ENCODE measurements at places on chromosomes 5 and 9.

DNA sequence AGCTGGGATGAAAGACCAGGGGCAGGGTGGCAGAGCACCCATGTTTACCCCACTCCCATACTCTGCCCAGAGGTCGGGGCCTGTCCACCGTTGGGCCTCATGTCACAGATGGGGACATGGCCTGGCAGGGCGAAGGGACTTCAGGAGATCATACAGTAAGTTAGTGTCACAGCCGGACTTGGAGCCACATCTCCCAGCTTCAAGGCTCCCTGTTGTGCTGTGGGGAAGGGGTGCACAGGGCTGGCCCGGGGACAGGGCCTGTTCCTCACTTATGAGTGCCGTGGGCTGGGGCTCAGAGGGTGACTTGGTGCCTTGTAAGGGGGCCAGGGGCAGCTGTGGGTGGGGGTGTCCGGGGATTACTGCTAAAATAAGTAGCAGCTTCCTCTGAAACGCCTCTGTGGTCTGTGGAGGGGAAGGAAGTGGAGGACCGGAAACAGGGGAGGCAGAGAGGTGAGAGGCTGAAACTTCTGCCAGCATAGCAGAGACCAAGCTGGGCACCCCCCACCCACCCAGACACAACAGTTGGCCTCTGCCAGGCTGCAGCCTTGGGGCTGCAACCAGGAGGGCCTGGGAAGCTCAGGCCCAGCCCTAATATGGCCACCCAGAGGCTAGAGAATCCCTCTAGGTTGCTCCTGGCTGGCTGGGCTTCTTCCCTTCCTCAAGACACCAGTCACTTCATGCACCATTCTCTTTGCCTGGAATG is 41.1 kb upstream of the NEK6 start:
- DNase-seq, result peak; percentile 86

GRCh38 chr5:135578685-135579341 is at the start of gene CXCL14:
Gene CXCL14, minus strand, starts transcription at chr5:135578991. Its CDS starts 213 bp downstream, at chr5:135578778.
- DNase-seq, result no peak

DNA sequence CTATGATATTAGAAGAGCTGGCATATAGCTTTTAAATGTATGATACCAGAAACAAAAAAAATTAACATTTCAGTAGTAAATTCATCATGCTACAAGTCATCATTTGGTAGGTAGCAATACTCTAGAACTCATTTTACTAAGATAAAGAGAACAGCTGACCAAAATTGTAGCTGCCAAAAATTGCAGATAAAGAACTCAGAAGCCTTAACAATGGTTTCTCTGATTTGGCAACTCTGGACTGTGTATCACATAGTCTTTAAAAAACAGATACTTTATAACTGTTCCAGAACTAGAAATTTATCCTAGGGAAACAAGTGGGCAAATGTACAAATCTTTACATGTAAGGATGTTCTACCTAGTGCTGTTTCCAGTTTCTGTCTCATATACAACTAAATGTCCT is 33.9 kb downstream of the ZFR start:
- no peak for DNase-seq

- no peak for DNase-seq
These were observed 28.0 kb upstream of the DMRT3 start for GRCh38 chr9:948497-948896.

- no peak for DNase-seq
These were observed 32.2 kb upstream of the PSD2 start for GRCh38 chr5:139763280-139763929.

GRCh38 chr9:107650321-107650720 is 160.8 kb upstream of the KLF4 start:
- no peak for DNase-seq

DNA sequence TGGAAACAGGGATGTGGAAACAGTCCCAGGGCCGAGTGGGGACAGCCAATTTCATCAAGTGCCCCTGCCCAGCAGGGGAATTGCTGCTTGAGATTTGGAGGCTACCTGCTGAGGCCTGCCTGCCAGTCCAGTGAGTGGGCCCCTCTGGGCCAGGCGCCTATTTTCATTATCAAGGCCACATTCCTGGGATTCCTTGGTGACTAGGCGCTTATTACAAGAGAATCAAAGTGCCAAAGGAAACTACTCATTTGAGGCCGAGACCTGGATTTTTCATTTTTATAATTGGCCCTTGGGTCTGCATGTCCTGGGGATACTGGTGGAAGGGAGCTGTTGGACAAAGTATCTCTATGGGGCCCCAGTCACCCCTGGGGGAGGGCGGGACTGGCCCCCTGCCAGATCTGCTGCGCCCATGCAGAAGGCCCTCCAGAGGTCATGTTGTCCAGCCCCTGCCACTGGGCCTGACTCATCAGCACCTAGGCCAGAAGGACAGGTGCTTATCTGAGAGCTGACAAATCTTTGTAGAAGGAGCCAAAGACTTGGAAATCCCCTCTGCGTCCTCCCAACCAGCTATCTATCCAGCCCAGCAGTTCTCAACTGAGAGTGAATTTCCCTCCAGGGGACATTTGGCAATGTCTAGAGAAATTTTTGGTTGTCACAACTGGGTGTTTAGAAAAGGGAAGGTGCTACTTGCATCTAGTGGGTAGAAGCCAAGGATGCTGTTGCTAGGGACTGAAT is 45.6 kb downstream of the FOXI1 start:
- no peak for DNase-seq

DNA sequence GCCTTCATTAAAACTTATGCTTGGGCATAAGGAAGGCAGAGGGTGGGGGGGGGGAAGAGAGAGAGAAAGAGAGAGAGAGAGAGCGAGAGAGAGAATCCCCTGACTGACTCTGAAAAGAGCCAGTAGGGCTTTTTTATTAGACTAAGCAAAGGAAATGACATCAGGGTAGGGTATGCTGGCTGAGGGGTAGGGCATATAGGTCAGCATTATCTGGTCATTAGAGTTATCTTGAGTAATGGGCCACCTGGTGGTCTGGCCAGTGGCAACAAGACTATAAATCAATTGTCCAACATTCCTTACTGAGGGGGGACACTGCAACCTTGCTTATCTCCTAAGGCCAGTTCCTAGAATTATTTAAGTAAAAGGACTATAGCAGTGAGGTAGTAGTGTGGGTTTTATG is 67.2 kb downstream of the TSSK1B start:
- no peak for DNase-seq

- no peak for DNase-seq
These were observed 7.4 kb downstream of the KLF9 start for GRCh38 chr9:70407081-70407503.

GRCh38 chr9:106423575-106423974 is 439.4 kb upstream of the ZNF462 start:
- no peak for DNase-seq

- DNase-seq, result no peak
These were observed 50.0 kb upstream of the ADAMTSL1 start for GRCh38 chr9:18423791-18424531.

- no peak for DNase-seq
These were observed 7.4 kb downstream of the LRRC14B start for GRCh38 chr5:198516-199196.

- DNase-seq, result no peak
These were observed 781 bp downstream of the NRG2 start for GRCh38 chr5:140042393-140042642.

DNA sequence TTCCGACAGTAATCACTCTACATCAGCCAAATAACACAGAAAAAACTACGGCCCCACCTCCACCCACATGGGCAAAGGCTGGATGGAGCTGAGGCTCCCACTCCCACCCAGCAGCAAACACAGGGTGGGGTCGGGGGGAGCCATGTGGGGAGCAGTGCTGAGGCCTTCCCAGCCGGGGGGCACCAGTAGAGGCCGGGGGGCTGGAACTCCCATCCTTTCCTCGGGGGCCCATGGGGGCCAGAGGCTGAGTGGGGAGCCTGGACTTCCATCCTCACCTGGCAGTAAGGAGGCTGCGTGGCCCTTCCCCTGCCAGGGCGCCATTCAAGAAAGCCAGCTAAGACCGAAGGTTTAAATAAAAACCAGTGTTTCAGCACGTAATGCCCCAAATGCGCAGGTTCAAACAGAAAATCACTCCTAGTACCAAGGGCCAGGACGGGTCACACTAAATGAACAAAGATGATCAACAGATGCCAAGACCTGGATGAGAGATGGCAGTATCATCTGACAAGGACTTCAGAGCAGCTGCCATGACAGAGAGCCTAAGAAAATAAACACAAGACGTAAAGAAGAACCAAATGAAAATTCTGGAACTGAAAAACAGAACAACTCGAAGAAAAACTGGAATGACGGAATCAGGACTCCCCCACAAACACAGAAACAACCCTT is 9.4 kb downstream of the CCDC127 start:
- DNase-seq, result no peak

DNA sequence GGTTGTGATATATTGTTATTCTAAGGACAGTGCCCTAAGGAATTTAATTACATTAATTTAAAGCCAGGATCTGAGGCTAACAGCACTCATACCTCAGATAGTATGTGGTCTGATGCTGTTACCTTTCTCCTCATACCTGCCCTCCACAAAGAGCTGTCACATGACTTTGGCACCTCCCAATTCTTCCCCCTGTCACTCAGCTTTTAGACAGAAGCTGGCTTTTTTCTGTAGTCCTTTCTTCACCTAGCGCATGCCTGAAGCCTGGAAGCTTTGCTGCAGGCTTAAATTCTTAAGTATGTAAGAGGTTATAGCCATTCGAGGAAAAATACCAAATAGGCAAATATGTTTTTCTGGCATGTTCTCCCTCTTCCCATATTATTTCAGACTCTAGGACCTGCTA is 61.0 kb upstream of the ADAMTS19 start:
- DNase-seq, result no peak

GRCh38 chr5:176797456-176798050 is 12.8 kb upstream of the UNC5A start:
- no peak for DNase-seq
